ENCODE measurements at places on chromosomes 12 and 14.

DNA sequence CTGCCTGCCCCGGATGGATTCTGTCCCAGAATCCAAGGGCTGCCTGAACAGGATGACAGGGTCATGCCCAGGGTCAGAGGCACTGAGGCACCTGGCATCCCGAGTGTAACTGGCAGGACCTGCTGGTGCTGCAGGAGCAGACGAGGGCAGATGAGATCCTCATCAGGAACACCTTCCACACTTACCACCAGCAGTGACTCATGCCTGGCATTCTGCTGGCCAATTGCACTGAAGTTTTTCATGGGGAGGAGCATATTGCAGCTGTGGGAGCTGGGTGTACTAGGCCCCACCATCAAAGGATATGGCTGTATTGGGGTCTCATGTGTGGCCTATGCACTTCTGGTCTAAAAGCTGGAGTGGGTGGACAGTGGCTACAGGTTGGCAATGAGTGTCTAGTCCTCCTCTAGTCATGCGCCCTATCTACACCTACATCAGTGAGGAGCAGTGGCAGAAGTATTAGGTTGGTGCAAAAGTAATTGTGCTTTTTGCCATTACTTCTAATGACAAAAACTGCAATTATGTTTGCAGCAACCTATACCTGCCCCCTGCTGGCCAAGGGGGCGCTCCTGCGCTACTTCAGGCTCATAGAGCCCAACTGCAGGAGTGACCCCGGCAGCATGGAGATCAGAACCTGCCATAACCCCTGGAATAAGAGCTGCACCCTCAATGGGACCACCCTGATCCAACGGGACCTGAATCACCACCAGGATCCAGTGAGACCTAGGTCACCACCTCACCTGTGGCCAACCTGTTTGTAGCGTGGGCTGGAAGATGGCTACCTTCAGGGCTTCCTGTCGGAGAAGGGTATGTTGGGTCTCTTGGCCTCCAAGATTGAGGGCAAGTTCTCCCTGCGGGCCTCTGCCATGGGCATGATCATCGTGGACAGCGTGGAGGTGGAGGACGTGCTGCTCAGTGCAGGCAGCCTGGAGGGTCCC, 8.0 kb upstream of the C12orf42 start:
- DNase-seq, result no peak

- DNase-seq, result no peak
Measured at GRCh38 chr12:101919447-101919846, 42.1 kb downstream of the DRAM1 start.

DNA sequence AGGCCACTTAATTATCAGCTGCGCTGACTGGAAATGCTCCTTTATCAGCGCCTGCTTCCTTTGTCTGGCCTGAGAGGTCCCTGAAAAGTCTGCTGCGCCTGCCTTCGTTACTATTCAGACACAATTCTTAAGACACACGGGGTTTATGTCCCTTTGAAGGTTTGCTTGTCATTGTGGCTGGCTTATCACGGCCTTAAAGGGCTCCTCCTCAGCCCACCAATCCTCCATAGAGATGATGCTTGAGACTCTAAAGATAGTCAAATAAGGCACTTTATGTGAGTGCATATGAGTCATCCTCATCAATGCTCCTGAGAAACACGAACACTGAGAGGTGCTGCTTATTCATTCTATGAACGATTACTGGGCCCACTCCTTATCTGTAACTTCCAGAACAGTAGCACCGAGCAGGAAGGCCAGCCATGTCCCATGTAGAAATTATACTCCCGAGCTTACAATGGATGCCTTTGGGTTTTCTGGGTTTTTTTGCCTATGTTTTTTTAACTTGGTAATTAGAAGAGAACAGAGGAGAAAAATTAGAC, 1268.2 kb upstream of the TMEM132C start:
- DNase-seq, result no peak

DNA sequence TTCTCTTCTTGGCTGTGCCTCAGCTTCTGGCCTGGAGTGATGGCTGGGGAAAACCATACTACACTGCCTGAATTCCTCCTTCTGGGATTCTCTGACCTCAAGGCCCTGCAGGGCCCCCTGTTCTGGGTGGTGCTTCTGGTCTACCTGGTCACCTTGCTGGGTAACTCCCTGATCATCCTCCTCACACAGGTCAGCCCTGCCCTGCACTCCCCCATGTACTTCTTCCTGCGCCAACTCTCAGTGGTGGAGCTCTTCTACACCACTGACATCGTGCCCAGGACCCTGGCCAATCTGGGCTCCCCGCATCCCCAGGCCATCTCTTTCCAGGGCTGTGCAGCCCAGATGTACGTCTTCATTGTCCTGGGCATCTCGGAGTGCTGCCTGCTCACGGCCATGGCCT, at the start of gene OR10P1:
TSS of gene OR10P1 (plus strand) at position 40 of the 400 bp plus-strand sequence. CDS start at position 40, 0 bp downstream.
- DNase-seq, result no peak

GRCh38 chr12:40502322-40502721, 189.9 kb upstream of the CNTN1 start:
- DNase-seq, result no peak

- no peak for DNase-seq
Measured at GRCh38 chr12:122984612-122985337, 4.3 kb downstream of the ARL6IP4 start.

DNA sequence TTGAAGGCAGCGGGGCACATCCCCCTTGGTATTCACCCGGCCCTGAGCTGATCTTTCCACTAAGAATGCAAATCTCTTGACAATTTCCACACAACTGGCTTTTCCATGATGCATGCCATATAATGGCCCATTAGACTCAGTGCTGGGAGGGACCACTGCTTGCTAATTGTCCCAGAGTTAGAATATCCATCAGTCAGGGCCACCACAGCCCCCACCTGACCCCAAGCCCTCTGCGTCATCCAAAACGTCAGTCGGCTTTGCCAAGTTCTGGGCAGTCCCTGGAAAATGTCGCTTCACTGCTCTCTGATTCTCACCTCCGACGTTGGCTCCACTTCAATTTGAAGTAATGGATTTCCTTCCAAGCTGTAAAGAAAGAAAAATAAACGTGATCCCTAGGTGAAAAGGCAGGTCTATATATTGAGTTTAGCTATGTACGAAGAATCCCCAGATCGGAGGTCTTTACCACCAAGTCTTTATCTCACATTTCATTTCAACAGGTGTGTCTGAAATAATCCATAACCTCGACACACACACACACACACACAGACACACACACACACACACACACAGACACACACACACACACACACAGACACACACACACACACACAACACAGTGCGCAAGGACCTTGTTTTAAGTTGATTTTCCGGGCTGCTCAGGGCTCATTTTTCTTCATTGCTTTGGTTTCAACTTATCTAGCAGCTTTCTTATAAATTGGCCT, 165.5 kb upstream of the NOS1 start:
- no peak for DNase-seq

DNA sequence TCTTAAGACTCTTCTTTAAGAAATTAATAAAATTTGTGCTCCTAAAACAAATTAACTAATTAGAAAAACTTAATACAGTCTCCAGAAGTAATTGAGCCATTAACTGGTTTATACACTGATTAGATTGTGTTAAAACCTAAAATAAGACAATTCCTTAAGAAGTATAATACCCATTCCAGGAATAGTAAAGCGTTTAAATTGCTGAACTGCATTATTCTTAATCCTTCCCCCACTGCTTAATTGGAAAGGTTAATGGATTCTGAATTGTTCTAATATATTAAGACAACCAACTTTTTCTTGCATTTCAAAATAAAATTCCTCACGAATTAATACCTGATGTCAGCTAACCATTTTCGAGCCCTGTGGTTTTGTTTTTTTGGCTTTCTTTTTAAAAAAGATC, 128.4 kb downstream of the KICS2 start:
- no peak for DNase-seq

- DNase-seq, result no peak
Measured at GRCh38 chr14:61611880-61612630, 83.3 kb upstream of the HIF1A start.

GRCh38 chr12:66188584-66189485, at the start of gene IRAK3:
IRAK3 (plus strand) TSS chr12:66189214; CDS start chr12:66189300, 86 bp downstream.
- no peak for DNase-seq

DNA sequence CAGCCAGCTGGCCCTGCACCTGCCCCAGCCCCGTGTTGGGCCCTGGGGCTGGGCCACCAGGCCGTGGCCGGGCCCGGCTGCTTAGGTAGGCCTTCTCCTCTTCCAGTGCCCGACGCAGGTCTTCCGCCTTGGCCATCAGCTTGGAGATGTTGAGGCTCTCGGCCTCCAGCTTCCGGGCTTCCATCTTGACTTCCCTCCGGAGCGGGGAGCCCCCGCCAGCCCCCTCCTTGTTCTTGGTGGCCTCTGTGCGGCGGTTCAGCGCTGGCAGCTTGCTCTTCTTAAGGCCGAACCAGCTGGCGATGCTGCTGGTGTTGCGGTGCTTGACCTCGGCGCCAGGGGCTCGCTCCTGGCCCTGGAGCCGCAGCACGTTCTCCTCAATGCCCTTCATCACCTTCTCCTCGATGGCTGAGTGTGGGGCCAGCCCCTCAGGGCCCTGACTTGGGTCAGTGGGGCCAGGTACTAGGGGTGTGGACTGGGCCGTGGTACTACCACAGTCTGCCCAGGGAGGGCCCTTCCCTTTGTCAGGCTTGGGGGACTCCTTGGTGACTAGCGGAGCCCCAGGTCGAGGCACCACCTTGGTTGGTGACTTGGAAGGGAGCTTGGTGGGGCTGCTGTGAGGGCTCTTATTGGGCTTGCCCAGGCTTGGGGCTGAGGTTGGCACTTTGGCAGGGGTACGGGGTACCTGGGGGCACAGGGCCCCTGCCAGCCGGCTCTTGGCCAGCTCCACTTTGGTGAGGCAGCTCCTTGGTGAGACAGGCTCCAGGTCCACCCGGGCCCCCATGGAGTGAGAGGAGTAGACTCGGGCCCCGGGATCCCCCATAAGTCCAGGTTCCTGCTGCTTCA, 33.2 kb downstream of the NCKAP5L start:
- no peak for DNase-seq

GRCh38 chr12:55692631-55693322, 14.9 kb downstream of the ITGA7 start:
- no peak for DNase-seq

- DNase-seq, result no peak
Measured at GRCh38 chr12:28817524-28817923, 331.6 kb upstream of the FAR2 start.

DNA sequence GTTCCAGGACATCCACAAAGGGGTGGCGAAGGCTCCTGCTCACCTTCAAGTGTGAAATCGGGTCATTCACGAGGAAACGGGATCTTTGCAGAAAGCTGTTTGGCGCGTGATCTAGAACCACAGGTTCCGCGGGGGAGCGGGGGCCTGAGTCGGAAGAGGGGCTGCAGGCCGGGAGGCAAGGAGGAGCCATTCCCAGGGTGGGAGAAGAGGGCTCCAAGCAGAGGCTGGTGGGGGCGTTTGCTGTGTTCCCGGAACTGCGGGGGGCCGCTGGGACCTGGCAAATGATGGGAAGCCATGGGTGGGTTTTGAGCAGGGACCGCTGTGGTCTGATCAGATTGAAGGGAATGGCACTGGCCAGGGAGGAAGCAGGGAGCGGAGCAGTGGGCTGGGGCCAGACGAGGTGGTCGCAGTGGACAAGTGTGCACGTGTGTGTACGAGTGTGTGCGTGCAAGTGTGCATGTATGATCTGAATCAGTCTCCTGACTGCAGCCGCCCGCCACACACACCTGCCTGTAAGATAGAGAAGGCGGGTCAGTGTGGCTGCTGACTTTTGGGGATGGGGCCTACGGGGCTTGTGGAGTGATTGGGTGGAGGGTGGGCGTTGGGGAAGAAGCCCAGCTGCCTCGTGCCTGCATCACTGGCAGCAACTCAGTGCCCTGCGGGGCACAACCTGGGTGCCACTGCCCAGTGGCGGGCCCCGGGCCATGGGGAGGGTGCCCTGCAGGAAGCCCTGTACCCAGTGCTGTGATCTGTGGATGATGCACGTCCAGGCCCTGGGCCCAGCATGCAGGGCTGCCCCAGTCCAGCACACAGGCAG, 141.9 kb downstream of the KIF26A start:
- DNase-seq, result no peak

DNA sequence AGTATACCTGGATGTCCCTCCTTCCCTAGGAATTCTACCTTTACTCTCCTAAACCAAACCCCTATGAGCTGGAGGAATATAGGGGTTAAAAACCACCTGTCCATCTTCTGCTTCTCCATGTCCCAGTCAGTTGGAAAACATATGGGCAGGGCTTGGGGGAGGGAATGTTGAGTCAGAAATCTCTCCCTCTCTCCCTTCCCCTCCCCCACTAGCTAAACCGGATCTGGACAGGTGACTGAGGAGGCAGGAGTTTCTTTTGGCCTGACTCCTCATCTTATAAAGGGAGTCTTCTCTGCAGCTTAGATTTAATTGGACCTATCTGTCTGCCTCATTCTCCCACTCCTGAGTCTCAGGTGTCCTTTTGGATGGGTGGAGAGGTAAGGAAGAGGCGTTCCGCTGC, 6.1 kb downstream of the ERBB3 start:
- DNase-seq, result no peak

GRCh38 chr14:89589400-89590118, 172.5 kb upstream of the FOXN3 start:
- no peak for DNase-seq

DNA sequence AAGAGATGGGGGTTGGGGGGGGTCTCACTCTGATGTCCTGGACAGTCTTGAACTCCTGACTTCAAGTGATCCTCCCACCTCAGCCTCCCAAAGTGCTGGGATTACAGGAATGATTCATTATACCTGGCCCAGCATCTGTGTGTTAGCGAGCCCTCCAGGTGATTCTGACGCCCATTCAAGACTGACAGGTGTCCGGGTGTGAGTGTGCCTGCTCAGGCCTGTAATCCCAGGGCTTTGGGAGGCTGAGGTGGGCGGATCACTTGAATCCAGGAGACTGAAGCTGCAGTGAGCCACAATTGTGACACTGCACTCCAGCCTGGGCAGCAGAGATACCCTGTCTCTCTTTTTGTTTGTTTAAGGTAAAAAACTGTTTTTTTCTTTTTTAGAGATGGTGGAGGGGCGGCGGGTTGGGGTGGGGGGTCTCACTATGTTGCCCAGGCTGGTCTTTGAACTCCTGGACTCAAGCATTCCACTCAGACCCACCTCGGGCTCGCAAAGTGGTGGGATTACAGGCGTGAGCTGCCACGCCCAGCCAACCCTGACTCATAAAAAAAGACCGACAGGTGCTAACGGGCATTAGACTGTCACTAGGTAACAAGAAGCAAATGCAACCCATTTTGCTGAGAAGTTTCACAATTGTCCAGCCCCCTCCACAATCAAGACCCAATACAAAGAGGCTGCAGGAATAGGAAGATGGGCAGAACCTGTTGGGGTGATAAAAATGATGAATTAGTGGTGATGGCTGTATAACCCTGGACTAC, 4.7 kb downstream of the VSIG10 start:
- DNase-seq, result no peak

- DNase-seq, result no peak
Measured at GRCh38 chr14:51817326-51817725, 43.1 kb upstream of the GNG2 start.

DNA sequence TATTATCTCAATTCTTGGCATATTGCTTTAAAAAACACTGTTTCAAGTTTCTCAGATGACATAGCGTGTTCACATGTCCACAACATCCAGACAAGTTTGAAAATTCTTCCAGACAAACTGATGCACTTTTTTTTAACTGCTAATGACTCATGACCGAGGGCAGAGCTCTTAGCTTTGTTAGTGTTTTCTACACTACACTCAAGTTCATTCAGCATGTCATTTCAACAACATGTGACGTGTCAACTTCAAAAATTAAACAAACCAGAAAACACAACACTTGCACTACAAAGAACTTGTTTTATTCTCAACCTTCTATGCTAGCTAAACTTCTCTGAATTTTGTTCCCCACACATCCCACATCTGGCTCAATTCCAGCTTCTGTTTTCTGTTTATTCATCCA, 1186.3 kb upstream of the FLRT2 start:
- DNase-seq, result no peak

GRCh38 chr14:69475194-69475818, 9.2 kb upstream of the PLEKHD1 start:
- no peak for DNase-seq

Measured in stimulated activated CD8-positive, alpha-beta memory T cell treated with anti-CD3 and anti-CD28 coated beads, Interleukin-4, amount 100 ng/mL, for 1 hour (primary cell).